Common myeloid progenitor, CD34-positive (primary cell): ENCODE measurements at places on chromosomes 3 and 15.

GRCh38 chr3:12995389-12996180, 77.6 kb downstream of the IQSEC1 start:
- no peak for DNase-seq

DNA sequence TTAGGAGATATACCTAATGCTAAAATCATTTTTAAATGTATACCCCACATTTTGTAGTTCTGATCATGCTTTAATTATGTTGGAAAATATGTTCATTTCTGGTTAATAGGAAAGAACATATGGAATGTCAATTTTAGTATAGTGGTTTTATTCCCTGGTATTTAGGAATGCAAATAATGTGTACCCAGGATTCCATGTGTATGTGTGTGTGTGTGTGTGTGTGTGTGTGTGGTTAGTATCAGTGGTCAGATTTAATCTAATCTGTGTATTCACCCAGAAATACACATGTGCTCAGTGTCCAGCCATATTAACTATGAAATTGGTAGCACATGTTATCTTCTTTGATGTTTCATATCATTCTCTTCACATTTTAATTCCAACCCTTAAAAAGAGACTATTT, 233.5 kb upstream of the DCBLD2 start:
- DNase-seq, result no peak

GRCh38 chr3:73657186-73657585, 32.4 kb upstream of the PDZRN3 start:
- no peak for DNase-seq

- no peak for DNase-seq
These were observed 151.4 kb upstream of the BCL6 start for GRCh38 chr3:187896646-187897045.

- DNase-seq, result no peak
These were observed 10.6 kb upstream of the ACAN start for GRCh38 chr15:88792342-88793282.

- DNase-seq, result no peak
These were observed 512.3 kb downstream of the MCTP2 start for GRCh38 chr15:94743668-94744067.
